Astrocyte (in vitro differentiated cells and primary cell): ENCODE measurements at places on chromosomes 5 and 9. TPM values are rescaled to one million over a fixed set of nuclear protein-coding genes. Genes with fewer than 3 reads are reported as not detected.

The ARSI gene
- total RNA-seq: 21.4 and 23.0 TPM in 2 replicates

The ADAMTS2 gene
- 18.8 and 26.6 TPM in 2 replicates for total RNA-seq

The PCDHGB5 gene
- 1.1 and 2.1 TPM in 2 replicates for total RNA-seq

The SH3GL2 gene
- total RNA-seq: 0.16 TPM in 1 of 2 replicates, not detected in the other

The CDKN2AIPNL gene
- total RNA-seq: 22.1 and 22.8 TPM in 2 replicates

The TARS1 gene
- total RNA-seq: 293 and 306 TPM in 2 replicates

The SH3TC2 gene
- 2.6 and 3.1 TPM in 2 replicates for total RNA-seq

The EGFLAM gene
- total RNA-seq: 1.0 and 1.1 TPM in 2 replicates

The NR2F1-AS1 gene
- 6.9 and 7.3 TPM in 2 replicates for total RNA-seq

The RPS23 gene
- total RNA-seq: 1,547 and 1,683 TPM in 2 replicates

The PCDHB13 gene
- total RNA-seq: 3.3 TPM in 2 replicates

The PCDHA6 gene
- 2.7 TPM in 2 replicates for total RNA-seq

The SLC6A3 gene
- 0.07 TPM in 2 replicates for total RNA-seq

The BAAT gene
- 8.9 and 9.5 TPM in 2 replicates for total RNA-seq

The ORM1 gene
- total RNA-seq: not detected in 2 replicates

The IL13 gene
- not detected in 2 replicates for total RNA-seq
